ENCODE measurements at places on chromosomes 13 and 19. TPM values are rescaled to one million over a fixed set of nuclear protein-coding genes. Genes with fewer than 3 reads are reported as not detected.

Gene FCHO1
- 19.9 TPM for total RNA-seq

Gene CABP5
- total RNA-seq = not detected

Gene VSTM2B
- total RNA-seq = not detected

Gene PABPC3
- total RNA-seq = 0.15 TPM

Gene KLK2
- not detected for total RNA-seq

Gene CGB1
- not detected for total RNA-seq

All from A549 treated with Mapracorat at 1 μM for 4 hours (cell line).